ENCODE measurements at places on chromosomes 1 and 21. TPM values are rescaled to one million over a fixed set of nuclear protein-coding genes. Genes with fewer than 3 reads are reported as not detected.
A peak's percentile ranks its signal among the peaks of the same experiment; 100 is the strongest.

PROK1 gene
- total RNA-seq = not detected

ZFYVE9 gene
- 4.5 TPM for total RNA-seq

PPP1R8 gene
- 47.2 TPM for total RNA-seq

SLC45A3 gene
- total RNA-seq = 9.9 TPM

CLEC20A gene
- total RNA-seq = not detected

TTLL7 gene
- total RNA-seq = 0.72 TPM

- H3K4me1 ChIP-seq = no peaks in the 10 kb centered on the region
These were observed 23.5 kb downstream of the CASP9 start for GRCh38 chr1:15500184-15501178.

- no peaks in the 10 kb centered on the region for H3K4me1 ChIP-seq
- H3K27me3 ChIP-seq = no peaks in the 10 kb centered on the region
- H3K36me3 ChIP-seq = no peaks in the 10 kb centered on the region
- H3K27ac ChIP-seq = no peak overlapping the region
- DNase-seq = no peak
These were observed 3.8 kb upstream of the PIGC start for GRCh38 chr1:172447641-172448040.

- H3K4me3 ChIP-seq = no peak overlapping the region
- no peak overlapping the region for H3K27ac ChIP-seq
- H3K36me3 ChIP-seq = no peaks in the 10 kb centered on the region
- DNase-seq = no peak
- H3K27me3 ChIP-seq = no peaks in the 10 kb centered on the region
These were observed 42.9 kb upstream of the DMRTB1 start for GRCh38 chr1:53416269-53416813.

DNA sequence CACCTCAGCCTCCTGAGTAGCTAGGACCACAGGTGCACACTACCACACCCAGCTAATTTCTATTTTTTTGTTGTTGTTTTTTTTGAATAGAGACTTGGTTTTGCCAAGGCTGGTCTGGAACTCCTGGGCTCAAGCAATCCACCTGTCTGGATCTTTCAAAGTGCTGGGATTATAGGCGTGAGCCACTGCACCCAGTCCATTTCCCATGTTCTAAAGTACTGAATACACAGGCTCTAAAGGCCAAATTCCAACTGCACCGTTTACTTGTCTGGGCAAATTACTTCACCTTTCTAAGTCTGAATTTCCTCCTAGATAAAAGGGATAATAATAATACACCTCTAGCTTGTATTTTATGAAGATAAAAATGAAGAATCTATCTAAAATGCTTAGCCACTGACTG is 39.6 kb downstream of the FRRS1 start:
- H3K4me1 ChIP-seq = peaks cover 4% of the 10 kb centered on the region
- H3K4me3 ChIP-seq = no peak overlapping the region
- DNase-seq = no peak
- H3K27me3 ChIP-seq = no peaks in the 10 kb centered on the region

GRCh38 chr1:234619071-234619480 is 9.1 kb upstream of the IRF2BP2 start:
- H3K36me3 ChIP-seq = no peaks in the 10 kb centered on the region
- H3K4me3 ChIP-seq = no peak overlapping the region
- no peak overlapping the region for H3K27ac ChIP-seq
- H3K4me1 ChIP-seq = peaks cover 2% of the 10 kb centered on the region
- H3K27me3 ChIP-seq = no peaks in the 10 kb centered on the region

DNA sequence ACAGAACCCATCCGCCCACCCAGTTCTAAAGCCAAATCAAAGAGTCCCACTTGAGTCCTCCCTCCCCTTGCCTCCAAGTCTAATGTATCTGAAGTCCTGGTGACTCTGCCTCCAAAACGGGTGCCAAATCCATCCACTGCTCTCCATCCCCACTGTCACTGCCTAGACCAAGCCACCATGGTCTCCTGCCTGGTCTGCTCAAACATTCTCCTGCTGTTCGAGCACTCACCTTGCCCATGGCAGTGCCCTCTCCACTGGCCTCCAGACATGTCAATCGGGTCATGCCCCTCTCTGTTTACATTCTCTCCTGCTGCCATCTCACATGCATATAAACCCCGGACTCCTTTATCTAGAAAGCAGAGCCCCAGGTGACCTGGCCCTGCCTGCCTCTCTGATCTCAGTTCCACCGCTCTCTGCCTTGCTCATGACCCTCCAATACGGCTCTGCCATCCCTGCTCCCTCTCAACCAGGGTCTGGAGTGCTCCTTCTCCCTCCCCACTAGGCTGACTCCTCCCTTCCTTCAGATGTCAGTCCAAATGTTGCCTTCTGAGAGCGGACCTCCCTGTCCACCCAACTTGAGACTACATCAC is 32.1 kb upstream of the MX1 start:
- H3K4me1 ChIP-seq = no peaks in the 10 kb centered on the region
- no peaks in the 10 kb centered on the region for H3K27me3 ChIP-seq
- H3K36me3 ChIP-seq = peaks cover 6% of the 10 kb centered on the region

GRCh38 chr1:54052431-54052933 is 522 bp downstream of the TMEM59 start:
- H3K27ac ChIP-seq = peak overlapping the region; percentile 88
- H3K4me3 ChIP-seq = peak overlapping the region; percentile 92
- H3K27me3 ChIP-seq = no peaks in the 10 kb centered on the region
- H3K36me3 ChIP-seq = no peaks in the 10 kb centered on the region

DNA sequence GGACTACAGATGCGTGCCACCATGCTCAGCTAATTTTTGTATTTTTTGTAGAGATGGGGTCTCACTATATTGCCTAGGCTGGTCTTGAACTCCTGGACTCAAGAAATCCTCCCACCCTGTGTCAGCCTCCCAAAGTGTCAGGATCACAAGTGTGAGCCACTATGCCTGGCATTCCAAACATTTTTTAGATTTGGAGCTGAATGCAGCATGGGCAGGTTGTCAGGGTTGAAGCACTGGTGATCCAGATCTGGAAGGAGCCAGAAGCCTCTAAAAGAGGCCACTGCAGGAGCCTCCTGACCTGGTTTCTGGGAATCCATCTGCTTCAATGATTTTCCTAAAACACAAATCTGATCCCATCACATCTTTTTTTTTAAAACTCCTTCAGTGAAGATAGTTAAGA is 1.8 kb upstream of the CTPS1 start:
- H3K27ac ChIP-seq = no peak overlapping the region
- DNase-seq = no peak
- no peaks in the 10 kb centered on the region for H3K36me3 ChIP-seq
- no peaks in the 10 kb centered on the region for H3K27me3 ChIP-seq
- H3K4me1 ChIP-seq = peaks cover 4% of the 10 kb centered on the region
- H3K4me3 ChIP-seq = no peak overlapping the region

GRCh38 chr1:8165595-8166360 is 139.7 kb upstream of the ERRFI1 start:
- H3K27me3 ChIP-seq = no peaks in the 10 kb centered on the region
- DNase-seq = no peak
- H3K4me1 ChIP-seq = peaks cover 33% of the 10 kb centered on the region

- H3K27ac ChIP-seq = no peak within 1 kb of the TSS
- no peak within 1 kb of the TSS for H3K4me3 ChIP-seq
- no peaks in the 10 kb centered on the region for H3K27me3 ChIP-seq
- no peak for DNase-seq
These were observed at the start of gene BGLAP for GRCh38 chr1:156241926-156242325. BGLAP (plus strand) TSS chr1:156242184; CDS start chr1:156242232, 48 bp downstream.

- DNase-seq = no peak
- no peaks in the 10 kb centered on the region for H3K27me3 ChIP-seq
- no peaks in the 10 kb centered on the region for H3K4me1 ChIP-seq
- H3K36me3 ChIP-seq = no peaks in the 10 kb centered on the region
- no peak overlapping the region for H3K4me3 ChIP-seq
These were observed 130.4 kb downstream of the TRABD2B start for GRCh38 chr1:47866601-47867437.

- H3K27me3 ChIP-seq = peaks cover 2% of the 10 kb centered on the region
- peak within 1 kb of the TSS; percentile 58 for H3K4me3 ChIP-seq
- no peak for DNase-seq
- peaks cover 5% of the 10 kb centered on the region for H3K4me1 ChIP-seq
- H3K27ac ChIP-seq = no peak within 1 kb of the TSS
- H3K36me3 ChIP-seq = no peaks in the 10 kb centered on the region
These were observed at the start of gene TRNP1 for GRCh38 chr1:26993237-26994019. TRNP1 (plus strand) TSS chr1:26993692; CDS start chr1:26993787, 95 bp downstream.

- no peak overlapping the region for H3K27ac ChIP-seq
- no peaks in the 10 kb centered on the region for H3K4me1 ChIP-seq
- no peak overlapping the region for H3K4me3 ChIP-seq
- no peaks in the 10 kb centered on the region for H3K36me3 ChIP-seq
- no peak for DNase-seq
These were observed 114.6 kb upstream of the KCNJ15 start for GRCh38 chr21:38142224-38142623.

DNA sequence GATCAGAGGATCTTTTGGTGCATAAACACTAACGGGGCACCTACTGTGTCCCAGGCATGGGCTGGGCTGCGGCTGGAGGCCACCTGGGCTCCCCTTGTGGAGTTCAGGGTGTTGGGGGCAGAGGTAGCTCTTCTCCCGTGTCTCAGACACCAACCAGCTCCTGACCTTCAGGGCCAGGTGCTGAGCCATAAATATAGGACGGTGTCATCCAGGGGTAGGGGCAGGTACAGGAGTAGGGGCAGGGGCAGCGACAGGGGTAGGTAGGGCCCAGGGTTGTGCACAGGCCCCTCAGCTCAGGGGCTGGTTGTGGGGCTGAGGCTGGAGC is 18.0 kb upstream of the LRRC3 start:
- H3K36me3 ChIP-seq = no peaks in the 10 kb centered on the region
- no peak for DNase-seq
- H3K27ac ChIP-seq = no peak overlapping the region
- H3K4me3 ChIP-seq = no peak overlapping the region
- H3K27me3 ChIP-seq = no peaks in the 10 kb centered on the region
- no peaks in the 10 kb centered on the region for H3K4me1 ChIP-seq

- H3K27me3 ChIP-seq = no peaks in the 10 kb centered on the region
- DNase-seq = no peak
- no peaks in the 10 kb centered on the region for H3K36me3 ChIP-seq
- H3K4me3 ChIP-seq = no peak overlapping the region
These were observed 108.9 kb upstream of the NEK7 start for GRCh38 chr1:198047913-198048312.

DNA sequence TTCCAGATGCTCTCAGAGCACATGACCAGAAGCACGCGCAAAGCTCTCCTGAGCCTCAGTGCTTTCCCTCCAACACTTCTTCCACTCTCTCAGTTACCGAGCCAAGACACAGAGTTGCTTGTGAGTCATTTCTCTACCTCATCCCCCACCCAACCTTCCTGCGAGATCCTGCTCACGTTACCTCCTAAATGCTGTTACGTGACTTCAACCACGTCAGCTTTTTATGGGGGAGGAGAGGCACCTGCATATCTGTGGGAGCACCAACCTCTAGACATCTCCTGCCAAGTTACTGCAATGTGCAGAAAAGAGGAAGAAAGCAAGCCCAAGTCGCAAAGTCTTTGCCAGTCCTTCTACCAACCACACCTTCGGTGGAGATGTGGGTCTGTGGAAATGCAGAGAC is 27.2 kb upstream of the ERG start:
- no peaks in the 10 kb centered on the region for H3K27me3 ChIP-seq
- H3K4me1 ChIP-seq = no peaks in the 10 kb centered on the region
- H3K36me3 ChIP-seq = no peaks in the 10 kb centered on the region
- DNase-seq = no peak
- no peak overlapping the region for H3K4me3 ChIP-seq

DNA sequence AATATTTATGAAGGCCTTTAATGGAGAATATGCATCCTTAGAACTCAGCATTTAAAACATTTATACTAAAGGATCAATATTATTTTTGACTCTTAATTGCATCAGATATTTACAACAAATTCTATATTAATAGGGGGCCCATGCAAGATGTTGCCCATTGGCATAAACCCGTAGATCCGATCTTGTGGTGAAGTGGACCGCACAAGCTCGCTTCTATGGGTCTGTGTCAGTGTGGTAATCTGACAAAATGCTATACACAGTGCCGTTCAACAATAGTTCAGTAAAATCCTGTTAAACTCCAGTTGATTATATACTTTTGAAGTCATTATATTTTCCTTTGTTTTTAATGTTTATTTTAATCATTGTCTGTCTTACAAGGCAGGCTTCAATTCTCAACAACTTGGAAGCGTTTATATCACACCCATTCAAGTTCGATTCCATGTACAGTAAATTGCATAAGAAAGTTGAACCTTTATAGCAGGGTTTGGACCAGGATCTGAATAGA is 809.2 kb downstream of the USP25 start:
- no peak overlapping the region for H3K4me3 ChIP-seq
- no peaks in the 10 kb centered on the region for H3K4me1 ChIP-seq
- H3K36me3 ChIP-seq = no peaks in the 10 kb centered on the region
- DNase-seq = no peak
- H3K27me3 ChIP-seq = no peaks in the 10 kb centered on the region

DNA sequence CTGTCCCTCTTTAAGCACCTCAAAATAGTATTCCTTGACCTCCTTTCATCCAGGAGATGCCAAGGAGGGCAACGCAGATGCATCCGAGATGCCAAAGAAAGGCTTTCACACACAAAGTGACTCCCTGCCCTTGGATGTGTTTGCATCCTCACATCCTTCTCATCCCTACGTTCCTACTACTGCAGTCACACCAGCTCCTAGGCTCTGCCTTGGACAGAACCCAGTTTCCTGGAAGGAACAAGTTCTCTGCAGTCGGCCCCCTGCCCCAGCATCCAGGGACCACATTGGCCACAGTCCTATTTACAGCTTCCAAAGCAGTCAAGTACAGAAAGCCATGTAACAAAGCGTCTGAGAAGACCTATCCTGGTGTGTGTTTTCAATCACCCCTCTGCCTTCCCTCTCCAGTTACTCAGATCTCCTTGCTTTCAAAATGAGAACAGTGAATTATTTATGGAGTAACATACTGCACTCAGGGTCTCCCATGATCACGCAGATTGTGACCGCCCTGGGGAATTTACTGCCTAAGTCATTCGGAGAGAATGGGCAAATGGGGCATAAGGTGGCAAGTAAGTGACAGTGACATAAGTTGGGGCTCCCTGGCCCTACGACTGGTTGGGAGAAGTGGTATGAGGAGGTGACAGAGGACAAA is 21.8 kb upstream of the SRP9 start:
- DNase-seq = no peak
- no peak overlapping the region for H3K4me3 ChIP-seq
- H3K36me3 ChIP-seq = no peaks in the 10 kb centered on the region
- no peak overlapping the region for H3K27ac ChIP-seq
- H3K27me3 ChIP-seq = no peaks in the 10 kb centered on the region

GRCh38 chr1:159756397-159756796 is 24.4 kb upstream of the DUSP23 start:
- no peak overlapping the region for H3K27ac ChIP-seq
- no peaks in the 10 kb centered on the region for H3K36me3 ChIP-seq
- no peaks in the 10 kb centered on the region for H3K4me1 ChIP-seq
- H3K4me3 ChIP-seq = no peak overlapping the region
- no peak for DNase-seq
- no peaks in the 10 kb centered on the region for H3K27me3 ChIP-seq

DNA sequence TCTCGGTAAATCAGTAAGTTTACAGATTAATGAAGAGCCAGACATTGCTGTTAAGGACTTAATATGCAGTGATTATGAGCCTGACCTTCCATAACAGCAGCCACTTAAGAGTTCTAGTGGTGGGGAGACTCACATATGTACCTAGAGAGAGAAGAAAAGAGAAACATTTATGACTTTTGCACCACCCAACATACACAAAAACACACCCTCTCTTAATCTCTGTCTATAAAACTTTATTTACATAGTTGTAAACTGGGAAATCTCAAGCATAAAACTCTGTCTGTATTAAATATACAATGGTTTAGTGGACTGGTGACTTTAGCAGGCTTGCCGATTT is 347.4 kb upstream of the ADGRL2 start:
- H3K4me1 ChIP-seq = peaks cover 3% of the 10 kb centered on the region
- no peaks in the 10 kb centered on the region for H3K27me3 ChIP-seq
- no peaks in the 10 kb centered on the region for H3K36me3 ChIP-seq
- H3K4me3 ChIP-seq = no peak overlapping the region
- no peak for DNase-seq

- no peak for DNase-seq
- no peaks in the 10 kb centered on the region for H3K27me3 ChIP-seq
- H3K4me3 ChIP-seq = no peak overlapping the region
- H3K27ac ChIP-seq = no peak overlapping the region
These were observed 21.3 kb downstream of the VN1R5 start for GRCh38 chr1:247277191-247277590.

Measured in GM12878 (cell line).